Fibroblast of mammary gland (primary cell): ENCODE measurements at places on chromosomes 4 and X.
A peak's percentile ranks its signal among the peaks of the same experiment; 100 is the strongest.

GRCh38 chr4:17280261-17281018 is 231.4 kb downstream of the QDPR start:
- no peak for DNase-seq

GRCh38 chr4:105784761-105785160 is 76.2 kb downstream of the GSTCD start:
- no peak for DNase-seq

DNA sequence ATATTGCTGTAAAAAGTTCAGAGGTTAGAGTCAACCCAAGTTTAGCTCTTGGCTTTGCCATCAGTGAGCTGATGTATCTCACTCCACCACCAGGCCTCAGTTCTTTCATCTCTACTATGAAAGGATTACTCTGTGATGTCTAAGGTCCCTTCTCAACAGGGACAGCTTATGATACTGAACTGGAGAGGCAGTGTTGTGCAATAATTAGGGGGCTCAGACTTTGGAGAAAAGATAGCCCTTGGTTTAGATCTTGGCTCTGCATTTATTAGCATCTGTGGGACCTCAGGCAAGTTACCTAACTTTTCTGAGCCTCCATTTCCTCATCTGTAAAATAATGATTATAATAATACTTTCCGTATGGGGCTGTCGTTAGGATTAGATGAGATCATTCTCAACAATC is 89.0 kb downstream of the COL4A6 start:
- DNase-seq, result no peak

DNA sequence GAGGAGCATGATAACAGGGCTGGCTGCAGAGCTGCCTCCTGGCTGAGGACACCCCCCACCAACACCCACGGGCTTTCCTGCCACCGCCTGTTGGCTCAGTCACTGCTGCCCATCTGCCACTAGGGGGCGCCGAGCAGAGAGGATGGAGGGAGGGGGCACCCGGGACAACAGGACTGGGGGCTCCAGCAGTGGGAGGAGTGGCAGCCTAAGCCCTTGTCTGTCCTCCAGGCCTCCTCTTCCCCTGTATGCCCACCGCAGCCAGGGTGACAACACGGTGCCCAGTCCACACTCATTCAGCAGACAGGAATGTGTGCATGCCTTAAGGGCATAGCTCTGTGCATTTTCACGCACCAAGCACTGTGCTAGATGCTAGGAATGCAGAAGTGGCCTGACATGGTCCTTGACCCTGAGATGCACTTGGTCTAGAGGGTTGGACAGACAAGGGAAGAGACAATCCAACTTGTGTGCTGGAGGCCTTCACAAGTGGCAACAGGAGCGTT is 149.9 kb downstream of the AMMECR1 start:
- DNase-seq, result no peak

DNA sequence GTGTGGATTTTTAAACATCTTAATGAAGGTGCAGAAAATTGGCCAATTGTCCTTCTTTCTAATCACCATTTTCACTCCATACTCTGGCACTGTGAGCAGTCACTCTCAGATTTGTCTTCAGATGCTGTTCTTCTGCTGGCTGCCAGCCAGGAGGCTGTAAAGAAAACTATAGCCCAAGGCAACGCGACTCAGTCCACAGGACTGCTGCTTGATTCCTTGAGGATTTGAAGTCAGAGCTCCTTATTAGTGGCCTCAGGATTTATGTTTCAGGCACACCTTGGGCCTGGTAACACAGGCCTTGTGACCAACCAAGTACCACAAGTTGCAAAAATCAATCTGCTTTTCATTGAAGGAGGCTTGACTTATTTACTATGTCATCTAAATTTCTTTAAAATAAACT is 342.6 kb downstream of the GPM6A start:
- peak; percentile 12 for DNase-seq

DNA sequence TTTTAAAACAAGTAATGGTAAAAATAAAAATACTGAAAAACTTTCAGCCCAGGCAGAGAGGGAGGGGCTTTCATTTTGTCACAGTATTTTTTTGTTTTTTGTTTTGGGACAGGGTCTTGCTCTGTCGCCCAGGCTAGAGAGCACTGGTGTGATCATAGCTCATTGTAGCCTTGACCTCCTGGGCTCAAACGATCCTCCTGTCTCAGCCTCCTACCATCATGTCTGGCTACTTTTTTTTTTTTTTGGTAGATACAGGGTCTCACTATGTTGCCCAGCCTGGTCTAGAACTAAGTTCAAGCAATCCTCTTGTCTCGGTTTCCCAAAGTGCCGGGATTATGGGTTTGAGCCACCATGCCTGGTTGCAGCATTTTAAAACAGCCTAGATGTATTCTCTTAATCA is 40.8 kb upstream of the FAT1 start:
- no peak for DNase-seq
